H7 (cell line): ENCODE measurements at places on chromosomes 11 and 22.

DNA sequence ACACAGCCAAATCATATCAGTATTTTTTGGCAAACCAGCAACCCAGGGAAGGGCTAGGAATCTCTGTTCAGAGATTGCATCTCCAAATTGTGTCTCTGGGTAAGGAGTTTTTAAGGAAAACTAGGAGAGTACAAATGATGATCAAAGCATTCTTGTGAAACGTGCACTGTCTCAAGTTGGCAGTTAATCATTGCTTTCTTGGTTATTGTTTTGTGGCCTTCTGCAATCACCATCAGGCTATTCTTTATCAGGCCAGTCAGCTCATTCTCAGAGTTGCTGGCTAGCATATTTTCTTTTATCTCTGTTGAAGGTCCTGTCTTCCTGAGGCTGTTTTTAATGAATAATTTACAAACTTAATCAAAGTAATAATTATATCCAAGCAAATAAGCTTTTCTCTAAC is 129.1 kb upstream of the CCDC179 start:
- no peak for DNase-seq

GRCh38 chr11:122746050-122746478 is 90.5 kb downstream of the UBASH3B start:
- DNase-seq, result no peak

DNA sequence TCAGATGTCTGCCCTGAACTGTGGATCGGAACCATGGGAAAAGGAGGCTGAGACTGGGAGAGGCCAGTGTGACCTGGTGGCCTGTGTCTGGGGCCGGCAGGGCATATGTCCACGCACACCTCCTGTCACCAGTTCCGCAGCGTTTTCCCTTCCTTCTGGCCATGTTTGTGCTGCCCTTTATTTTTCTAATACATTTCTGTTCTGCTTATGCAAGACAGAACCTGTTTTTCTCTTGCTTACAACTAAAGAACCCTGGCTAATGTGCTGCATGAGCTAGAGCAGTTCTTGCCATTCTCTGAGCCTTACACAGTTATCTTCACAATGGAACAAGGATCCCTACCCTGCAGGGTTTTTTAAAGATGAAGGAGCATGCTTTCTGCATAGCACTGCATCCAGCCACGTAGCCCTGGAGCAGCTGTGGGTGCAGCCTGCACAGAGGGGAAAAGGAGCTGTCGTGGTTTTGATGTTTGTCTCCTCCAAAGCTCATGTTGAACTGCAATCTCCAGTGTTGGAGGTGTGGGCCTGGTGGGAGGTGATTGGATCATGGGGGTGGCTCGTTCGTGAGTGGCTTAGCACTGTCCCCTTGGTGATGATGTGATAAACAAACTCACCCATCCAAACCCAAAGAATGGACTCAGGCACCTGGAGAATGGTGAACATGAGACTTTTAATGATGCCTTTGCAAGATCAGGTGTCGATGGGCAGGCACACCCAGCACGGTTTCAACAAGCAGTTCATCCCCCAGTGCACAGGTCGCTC is 84.8 kb upstream of the SHANK2 start:
- DNase-seq, result peak; percentile 17

DNA sequence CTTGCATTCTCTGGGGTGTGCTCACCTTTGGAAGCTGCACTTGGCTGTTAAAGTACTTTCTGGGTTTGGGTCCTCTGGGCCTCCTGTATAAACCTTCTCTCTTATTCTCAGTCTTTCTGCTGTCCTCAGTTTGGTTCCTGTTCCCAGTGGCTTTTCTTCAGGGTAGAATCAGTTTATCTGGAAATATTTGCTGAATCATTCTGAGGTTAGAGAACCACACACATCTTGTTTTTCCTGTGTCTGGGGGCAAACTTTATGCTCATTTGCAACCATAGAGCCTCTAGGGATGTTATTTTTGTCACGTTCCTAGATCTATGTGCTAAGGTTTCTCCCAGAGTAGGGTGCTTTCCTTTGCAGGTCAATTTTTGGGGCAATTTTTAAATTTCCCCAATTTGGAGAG is 224.3 kb upstream of the C11orf87 start:
- DNase-seq, result no peak

DNA sequence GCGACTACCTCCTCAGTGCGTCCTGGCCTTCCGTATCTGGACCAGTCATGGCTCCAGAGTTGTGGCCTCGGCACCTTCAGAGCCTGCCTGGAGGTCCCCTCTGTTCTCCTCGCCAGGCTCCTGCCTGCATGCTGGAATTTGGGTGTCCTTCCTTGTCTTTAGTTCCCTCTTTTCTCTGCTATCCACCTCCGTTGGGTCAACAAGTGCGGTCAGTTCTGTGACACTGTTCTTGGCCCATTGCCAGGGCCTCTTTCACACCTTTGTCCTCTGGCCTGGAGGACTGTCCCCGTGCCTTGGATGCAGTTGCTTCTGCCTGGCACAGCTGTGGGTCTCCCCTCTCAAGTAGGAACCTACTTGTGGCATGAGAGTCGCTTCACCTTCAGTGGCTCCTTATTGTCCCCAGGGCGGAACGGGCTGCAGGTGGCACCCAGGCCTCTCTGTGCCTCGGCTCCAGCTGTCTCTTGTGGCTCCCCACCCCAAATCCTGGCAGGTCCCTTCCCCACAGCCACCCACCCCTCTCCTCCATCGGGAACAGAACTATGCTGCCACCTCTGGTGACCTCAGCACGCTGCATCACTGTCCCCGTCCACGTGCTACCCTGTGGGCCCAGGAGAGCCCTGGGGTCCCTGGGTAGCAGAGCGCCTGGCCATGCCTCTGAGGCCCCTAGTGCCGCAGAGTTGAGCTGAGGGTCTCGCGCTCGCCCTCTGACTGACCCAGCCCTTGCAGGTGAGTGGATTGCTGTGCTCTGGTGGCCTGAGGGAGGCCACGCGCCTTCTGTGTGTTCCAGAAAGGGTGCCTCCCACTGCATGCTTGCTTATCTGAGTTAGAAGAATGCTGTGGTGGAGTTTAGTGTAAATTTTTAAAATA is 4.7 kb downstream of the DGCR8 start:
- peak; percentile 95 for DNase-seq

- DNase-seq, result no peak
Measured at GRCh38 chr11:11451501-11452005, 98.5 kb upstream of the CSNK2A3 start.

- no peak for DNase-seq
Measured at GRCh38 chr22:28413612-28414399, 265.8 kb downstream of the TTC28 start.

DNA sequence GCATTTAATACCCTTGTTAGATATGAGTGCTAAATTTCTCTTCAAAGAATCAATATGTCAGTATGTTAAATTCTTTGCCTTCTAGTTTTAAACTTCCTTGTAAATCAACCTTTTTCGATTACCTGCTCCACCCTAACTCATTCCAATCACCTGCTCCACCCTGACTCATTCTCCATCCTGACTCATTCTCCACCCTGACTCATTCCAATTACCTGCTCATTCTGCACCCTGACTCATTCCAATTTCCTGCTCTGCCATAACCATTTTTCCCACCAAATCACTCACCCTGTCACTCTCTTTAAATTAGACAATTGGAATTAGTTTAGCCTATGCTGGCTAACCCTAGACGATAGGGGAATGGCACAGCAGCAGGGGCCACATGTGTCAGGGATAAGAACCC is 519.5 kb upstream of the LRRC4C start:
- no peak for DNase-seq

DNA sequence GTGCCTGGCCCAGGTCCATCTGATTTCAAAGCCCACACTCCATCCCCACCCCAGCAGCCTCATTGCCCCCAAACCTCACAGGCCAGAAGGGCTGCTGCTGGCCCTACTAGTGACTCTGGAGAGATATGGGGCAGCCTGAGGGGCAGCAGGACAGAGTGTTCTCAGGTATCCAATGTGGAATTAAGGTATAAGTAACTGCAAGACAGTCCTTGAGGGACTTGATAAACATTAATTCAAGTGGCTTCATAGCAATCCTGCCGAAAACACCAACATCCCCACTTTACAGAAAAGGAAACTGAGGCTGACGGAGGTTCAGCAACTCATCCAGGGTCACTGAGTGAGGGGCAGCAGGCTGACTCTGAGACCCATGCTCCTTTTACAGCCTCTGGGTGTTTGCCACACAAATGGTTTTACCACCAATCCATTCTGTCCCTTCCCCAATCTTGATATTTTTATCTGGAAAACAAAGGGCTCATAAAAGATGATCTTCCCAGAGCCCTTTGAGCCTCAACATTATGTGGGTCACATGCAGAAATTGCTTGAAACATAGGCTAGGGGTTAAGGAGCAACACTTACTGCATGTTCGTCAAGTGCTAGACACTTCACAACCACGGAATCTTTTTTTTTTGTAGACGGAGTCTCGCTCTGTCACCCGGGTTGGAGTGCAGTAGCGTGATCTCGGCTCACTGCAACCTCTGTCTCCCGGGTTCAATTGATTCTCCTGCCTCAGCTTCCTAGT is 2.3 kb downstream of the NIPSNAP1 start:
- DNase-seq, result no peak

DNA sequence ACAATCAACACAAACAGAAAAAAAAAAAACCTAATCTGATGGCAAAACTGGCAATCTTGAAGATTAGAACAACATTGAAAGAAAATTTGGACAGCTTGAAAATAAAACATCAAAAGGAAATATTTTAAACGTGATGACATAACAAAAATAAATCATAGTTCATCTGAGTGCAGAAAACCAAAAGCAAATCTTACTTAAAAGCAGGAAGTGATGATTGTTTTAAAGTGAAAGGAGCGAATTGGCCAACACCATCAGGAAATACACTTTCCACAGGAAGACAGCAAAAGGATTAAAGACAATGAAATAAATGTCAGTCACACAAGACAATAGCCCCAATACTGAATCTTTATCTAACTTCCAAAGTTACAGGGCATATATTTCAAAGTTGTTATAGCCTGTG is 696.5 kb upstream of the CHORDC1 start:
- no peak for DNase-seq

GRCh38 chr22:23237201-23237798 is 57.0 kb downstream of the BCR start:
- DNase-seq, result peak; percentile 74

DNA sequence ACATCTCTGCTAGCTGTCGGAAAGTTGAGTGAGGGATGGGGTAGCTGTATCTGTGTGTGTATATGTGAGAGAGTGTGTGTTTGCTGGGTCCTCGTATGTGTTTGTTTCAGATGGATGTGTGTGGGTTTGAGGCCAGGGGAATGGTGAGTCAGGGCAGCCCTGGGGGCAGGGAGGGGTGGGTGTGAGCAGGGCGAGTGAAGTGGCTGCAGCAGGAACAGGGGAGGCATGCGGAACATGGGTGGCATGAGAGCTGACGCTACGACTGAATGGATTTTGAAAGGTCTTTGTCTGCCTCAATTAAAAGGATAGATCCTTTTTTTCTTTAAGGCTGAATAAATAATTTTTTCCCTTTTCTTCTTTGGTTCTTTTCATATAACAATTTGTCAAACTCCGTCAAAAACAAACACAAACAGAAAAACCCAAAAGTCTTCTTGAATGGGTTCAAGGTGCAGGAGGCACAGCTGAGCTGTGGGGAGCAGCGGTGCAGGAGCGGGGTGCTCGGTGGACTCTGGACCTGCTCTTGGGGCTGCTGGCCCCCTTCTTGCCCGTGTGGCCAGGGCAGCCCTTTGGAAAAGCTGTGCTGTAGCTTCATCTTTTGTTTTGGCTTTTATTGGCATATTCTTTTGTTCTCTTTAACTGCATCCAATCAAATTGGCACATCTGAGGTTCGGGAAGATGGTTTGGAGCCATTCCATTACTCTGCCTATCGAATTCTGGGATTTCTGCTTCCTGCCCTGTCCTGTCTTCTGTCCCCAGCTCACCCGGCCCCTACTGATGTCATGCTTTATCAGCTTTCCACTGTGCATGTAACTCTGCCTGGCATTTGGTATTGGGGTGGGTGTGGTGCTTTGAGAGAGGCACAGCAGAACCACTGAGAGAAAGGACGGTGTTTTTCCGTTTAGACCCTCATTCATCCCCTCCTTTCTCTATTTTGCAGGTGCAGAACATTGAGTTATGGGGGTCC is 80.1 kb downstream of the ADAMTS15 start:
- DNase-seq, result no peak

- DNase-seq, result no peak
Measured at GRCh38 chr11:88535916-88536547, 198.5 kb upstream of the CTSC start.

DNA sequence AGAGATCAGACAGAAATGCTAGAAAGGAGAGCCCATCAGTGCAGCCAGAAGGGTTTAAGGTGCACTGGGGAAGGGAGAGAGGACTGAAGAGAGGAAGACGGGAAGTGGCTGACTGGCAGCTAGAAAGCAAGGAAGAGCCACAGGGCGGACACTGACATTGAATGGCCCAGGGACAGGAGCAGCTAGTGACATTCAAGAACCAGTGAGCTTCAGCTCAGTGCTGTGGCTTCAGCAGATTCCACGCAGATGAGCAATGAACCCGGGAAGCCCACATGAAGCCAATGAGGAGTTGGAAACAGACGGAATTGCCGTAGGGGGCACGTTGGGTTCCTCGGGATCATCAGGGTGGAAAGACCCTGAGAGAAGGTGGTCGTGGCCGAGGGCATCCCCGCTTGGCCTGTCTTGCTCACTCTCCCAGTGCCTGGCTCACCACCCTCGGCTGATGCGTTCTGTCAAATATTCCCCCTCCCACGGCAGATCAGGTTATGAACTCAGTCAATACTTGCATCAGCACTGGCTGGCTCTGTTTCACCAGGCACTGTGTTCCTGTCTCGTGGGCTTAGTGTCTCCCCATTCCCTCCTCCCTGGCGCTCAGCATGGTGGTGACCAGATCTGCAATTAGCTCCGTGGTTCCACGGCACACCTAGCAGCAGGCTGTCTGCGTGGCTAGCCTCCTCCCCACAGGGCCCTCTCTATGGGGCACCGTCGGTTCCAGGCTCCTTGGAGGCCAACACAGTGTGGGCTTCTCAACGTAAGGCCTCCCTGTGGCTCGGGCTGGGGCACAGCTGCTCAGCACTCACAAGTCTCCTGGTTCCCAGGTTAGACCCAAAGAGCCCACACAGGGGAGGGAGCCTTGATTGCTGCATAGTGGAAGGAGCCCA is 145.5 kb downstream of the TRIM29 start:
- DNase-seq, result no peak

- no peak for DNase-seq
Measured at GRCh38 chr22:50471962-50472361, 2.9 kb downstream of the SBF1 start.

DNA sequence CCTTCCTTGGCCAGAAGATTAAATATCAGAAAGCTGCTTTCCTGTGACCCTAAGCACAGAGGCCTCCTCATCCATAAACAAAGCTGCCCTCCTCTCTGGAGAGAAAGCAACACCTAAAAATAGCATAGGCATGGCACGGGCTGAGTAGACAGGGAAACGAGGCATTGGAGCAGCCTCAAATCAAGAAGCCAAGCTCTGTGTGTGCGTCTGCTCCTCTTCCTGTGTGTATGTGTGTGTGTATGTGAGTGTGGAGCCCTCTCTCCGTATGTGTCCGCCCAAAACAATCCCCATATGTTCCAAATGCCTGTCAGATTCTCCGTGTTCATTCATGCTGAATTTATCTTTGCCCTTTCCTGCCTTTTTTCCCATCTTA is 24.0 kb downstream of the KCNJ5 start:
- no peak for DNase-seq

GRCh38 chr11:2779499-2779980 is 79.7 kb upstream of the KCNQ1OT1 start:
- DNase-seq, result peak; percentile 53

- no peak for DNase-seq
Measured at GRCh38 chr11:94132152-94132558, 3.5 kb downstream of the PANX1 start.
